H4 (cell line): ENCODE measurements at places on chromosomes 5 and 9.
A peak's percentile ranks its signal among the peaks of the same experiment; 100 is the strongest.

- no peak for DNase-seq
These were observed 3.7 kb upstream of the GNPDA1 start for GRCh38 chr5:142016556-142016955.

- DNase-seq: no peak
These were observed 192.1 kb upstream of the ADAMTS16 start for GRCh38 chr5:4947893-4948536.

DNA sequence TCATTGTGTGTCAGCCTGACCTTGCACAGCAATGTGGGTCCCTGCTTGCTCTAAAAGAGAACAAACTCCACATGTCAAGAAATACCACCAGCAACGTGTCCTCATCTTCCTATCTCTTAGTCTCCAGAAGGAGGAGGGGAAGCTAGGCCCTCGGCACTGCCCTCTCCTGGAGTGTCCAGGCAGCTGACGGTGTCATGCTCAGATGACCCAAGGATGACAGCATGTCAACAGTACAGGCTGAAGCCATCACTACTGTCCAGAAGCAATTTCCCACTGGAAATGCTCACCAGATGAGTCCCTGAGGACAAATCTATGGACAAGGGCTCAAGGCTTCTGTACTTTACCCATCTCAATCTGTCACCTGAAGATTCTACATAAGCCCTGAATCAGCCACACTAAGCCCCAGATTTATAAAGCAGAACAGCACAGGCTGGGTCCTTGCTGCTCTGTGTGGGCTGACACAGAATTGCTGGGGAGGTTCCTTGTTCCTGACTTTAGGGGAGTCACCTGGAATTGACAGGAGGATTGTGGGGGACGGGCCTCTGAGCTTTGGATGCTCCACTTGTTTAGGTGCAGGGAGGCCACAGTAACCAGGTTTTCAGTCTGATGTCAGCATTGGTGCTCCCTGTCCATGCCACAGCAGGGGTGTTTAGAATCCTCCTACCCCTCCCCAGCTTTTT, 210.2 kb downstream of the DAB2IP start:
- no peak for DNase-seq

GRCh38 chr5:125227333-125228095, 481.1 kb upstream of the ZNF608 start:
- peak; percentile 25 for DNase-seq

- DNase-seq: no peak
These were observed 9.1 kb upstream of the ADAM19 start for GRCh38 chr5:157584628-157585027.

DNA sequence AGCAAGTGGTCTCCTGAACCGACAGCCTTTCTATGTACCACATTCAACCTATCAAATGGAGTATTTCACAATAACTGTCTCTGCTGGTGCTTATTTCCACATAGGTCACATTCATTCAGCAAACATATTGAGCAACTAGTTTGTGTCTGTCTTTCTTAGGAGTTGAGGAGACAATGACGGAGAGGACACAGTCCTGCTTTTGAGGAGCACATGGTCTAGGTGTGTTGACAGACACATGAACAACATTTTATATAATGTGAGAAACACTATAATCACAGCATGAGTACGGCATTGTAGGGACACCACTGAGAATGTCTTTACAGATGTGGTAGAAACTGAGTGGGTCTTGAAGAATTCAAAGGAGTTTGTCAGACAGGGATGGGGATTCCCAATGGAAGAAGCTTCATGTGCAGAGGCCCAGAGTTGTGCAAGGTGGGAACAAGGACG, 28.5 kb downstream of the NFIL3 start:
- peak; percentile 21 for DNase-seq

GRCh38 chr5:129541648-129542251, 81.7 kb downstream of the ADAMTS19 start:
- DNase-seq: peak; percentile 26

DNA sequence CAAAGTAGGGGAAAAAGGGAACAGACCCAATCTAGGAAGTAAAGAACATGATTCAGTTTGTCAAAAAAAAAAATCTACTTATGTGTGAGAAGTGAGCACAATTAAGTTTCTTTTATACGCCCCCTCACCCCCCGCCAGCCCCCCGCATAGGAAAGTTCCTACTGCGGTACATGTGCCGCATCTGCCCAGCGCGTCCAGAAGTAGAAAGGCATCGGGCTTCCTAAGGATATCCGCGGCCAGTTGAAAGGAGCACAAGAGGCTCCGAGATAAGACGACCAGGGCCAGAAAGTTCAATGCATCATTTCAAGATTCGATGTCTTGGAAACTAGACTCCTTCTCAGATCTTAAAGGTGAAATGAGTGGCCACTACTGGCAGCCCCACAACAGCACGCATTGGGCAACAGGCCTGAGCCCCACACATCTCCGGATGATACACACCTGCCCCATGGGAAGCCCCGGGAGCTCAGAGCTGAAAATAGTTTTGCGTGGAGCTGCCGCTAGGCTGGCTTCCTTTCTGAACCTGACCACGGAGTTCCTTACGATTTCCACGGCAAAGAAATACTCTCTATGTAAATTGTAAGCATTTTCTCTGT, 203.9 kb downstream of the RAB3C start:
- DNase-seq: no peak

DNA sequence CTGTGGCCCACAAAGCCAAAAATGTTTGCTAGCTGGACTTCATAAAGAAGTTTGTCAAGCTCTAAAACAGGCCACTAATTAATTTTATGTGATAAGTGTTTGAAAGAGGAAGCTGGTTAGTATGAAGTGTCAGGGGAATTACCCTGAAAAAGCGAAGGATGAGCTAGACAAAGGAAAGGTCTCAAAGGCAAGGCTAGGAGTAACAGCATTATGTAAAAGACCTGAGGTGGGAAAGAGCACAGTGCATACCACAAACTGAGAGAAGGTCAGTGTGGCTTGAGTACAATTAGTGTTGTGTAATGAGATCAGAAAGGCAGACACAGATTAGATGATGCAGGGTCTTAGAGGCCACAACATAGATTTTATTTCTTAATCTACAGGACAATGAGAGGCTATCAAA, 29.6 kb downstream of the RC3H2 start:
- DNase-seq: no peak

GRCh38 chr9:91775011-91775707, 174.9 kb downstream of the ROR2 start:
- DNase-seq: peak; percentile 44

GRCh38 chr9:131697097-131697496, 42.8 kb downstream of the RAPGEF1 start:
- no peak for DNase-seq

GRCh38 chr9:93634311-93635185, 58.2 kb downstream of the PHF2 start:
- no peak for DNase-seq

DNA sequence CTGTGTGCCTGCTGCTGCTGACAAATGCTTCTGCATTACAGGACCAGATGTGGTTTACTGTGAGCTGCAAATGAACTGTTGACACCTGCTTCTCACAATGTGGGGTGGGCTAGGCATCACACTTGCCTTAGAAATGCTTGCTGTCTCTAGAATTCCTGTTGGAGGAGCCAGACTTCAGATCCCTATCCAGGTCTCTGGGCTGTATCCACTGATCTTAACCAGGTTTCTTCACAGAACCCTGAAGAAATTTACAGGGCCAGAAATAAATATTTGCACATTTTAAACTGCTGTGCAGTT, 255.4 kb downstream of the FAM114A2 start:
- no peak for DNase-seq

- DNase-seq: no peak
These were observed 4.0 kb upstream of the ST6GALNAC4 start for GRCh38 chr9:127920794-127921193.

GRCh38 chr5:133853646-133854365, 114.6 kb downstream of the C5orf15 start:
- no peak for DNase-seq

DNA sequence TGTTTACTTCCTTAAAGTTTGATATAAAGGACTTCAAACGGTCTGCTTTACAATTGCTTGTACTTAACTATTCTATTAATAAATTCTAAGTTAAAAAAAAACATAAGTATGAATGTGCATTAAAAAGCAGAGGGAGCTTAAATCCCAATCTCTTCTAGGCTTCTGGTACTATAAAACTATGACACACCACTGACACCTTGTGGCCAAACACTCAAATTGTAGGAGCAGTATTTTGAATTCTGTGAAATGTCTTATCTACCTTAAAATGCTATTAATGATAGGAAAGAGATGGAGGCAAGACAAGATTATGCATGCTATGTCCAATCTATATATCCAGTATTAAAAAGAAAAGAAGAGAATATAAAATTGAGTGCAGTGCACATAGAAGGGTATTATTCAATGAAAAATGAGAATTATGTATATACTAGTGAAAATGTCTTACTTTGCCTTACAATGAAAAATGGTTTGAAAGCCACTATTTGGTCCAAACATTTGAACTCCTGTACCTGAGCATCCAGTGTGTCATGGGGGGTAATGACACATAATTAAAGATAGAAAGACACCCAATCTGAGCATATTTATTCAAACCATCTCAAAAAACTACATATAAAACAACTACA, 87.6 kb downstream of the ERP44 start:
- peak; percentile 55 for DNase-seq

DNA sequence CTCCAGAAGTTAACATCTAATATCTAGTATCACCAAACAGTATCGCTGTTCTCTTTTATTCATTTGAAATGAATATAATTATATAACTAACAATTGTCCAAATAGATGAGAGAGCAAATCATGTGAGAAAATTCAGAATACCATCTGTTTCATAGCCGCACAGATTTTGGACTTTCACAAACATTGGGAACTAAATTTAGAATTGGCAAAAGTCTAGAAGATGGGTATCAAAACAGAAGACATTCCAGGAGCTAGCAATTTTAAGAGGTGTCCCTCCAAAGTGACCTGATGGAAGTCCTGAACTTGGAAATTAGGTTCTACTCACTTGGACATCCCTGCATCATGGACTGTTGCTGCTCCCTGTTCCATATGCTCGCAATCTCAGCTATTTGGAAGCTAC, 57.0 kb upstream of the FSD1L start:
- no peak for DNase-seq

GRCh38 chr5:175472378-175472777, 6.0 kb upstream of the SFXN1 start:
- DNase-seq: no peak

GRCh38 chr9:137049544-137050449, 3.8 kb upstream of the NPDC1 start:
- DNase-seq: no peak

- DNase-seq: no peak
These were observed 51.4 kb downstream of the ROR2 start for GRCh38 chr9:91898451-91899218.
